Stimulated activated CD8-positive, alpha-beta memory T cell treated with anti-CD3 and anti-CD28 coated beads, Interleukin-4, amount 100 ng/mL, for 24 hours (primary cell): ENCODE measurements at places on chromosomes 7 and 10.

- peak; percentile 22 for DNase-seq
Observed at GRCh38 chr7:143884969-143885559, 16.9 kb downstream of the TCAF1 start.

- DNase-seq, result no peak
Observed at GRCh38 chr7:94605031-94605430, 50.9 kb downstream of the SGCE start.

DNA sequence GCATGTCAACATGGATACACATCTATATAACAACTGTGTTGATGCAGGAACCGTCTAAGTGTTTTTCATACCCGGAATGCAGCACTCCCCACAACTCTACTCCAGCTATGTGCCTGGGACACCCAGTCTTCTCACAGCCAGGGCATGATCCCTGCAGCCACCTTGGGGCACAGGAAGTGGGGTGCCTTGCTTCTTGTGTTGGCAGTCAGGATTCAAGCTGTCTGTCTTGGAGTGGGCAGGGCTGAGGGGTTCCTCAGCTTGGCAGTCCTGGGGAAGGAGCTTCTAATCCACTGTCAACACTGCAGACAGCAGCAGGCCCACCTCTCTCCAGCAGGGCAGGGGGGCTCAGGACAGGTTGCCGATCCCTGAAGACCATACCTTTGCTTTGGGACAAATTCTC lies 41.3 kb downstream of the DRGX start:
- DNase-seq, result no peak

- no peak for DNase-seq
Observed at GRCh38 chr7:47302560-47302959, 279.4 kb downstream of the TNS3 start.

DNA sequence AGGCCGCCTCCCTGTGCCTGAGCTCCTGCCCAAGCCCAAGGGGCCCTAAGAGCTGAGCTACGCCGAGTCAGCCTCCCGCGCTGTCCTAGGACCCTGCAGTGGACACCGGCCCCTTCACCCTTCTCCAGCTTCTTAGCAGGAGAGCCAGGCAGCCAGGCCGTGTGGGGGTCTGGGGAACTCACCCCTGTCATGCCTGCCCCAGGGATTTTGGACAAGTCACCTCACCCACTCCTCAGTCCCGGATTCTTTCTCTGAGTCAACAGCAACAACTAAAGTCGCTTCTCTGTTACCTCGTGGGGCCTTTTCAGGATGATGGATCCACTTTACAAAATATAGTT lies 79.3 kb downstream of the MKI67 start:
- no peak for DNase-seq

- DNase-seq, result no peak
Observed at GRCh38 chr7:150737265-150738055, at the start of gene GIMAP5. GIMAP5 (plus strand) TSS chr7:150737418; CDS start chr7:150740885, 3,467 bp downstream.

GRCh38 chr10:114053946-114054345 lies 10.3 kb downstream of the ADRB1 start:
- DNase-seq, result no peak

- DNase-seq, result no peak
Observed at GRCh38 chr10:124180947-124181549, 87.7 kb upstream of the CHST15 start.

- DNase-seq, result no peak
Observed at GRCh38 chr10:49290131-49290530, 8.8 kb upstream of the C10orf71 start.

DNA sequence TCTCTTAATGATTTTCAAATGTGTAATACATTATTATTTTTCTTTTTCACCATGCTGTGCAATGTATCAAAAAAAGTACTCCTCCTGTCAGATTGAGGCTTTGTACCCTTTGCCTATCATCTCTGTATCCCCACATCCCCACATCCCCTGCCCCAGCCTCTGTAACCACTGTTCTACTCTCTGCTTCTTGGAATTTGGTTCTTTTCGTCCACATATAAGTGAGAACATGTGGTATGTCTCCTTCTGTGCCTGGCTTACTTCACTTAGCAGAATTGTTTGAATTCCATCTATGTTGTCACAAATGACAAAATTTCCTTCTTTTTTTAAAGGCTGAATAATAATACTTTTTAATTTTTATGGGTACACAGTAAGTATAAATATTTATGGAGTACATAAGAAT lies 13.8 kb downstream of the TAF3 start:
- DNase-seq, result no peak

GRCh38 chr7:2412587-2413201 lies 9.3 kb downstream of the CHST12 start:
- DNase-seq, result no peak

DNA sequence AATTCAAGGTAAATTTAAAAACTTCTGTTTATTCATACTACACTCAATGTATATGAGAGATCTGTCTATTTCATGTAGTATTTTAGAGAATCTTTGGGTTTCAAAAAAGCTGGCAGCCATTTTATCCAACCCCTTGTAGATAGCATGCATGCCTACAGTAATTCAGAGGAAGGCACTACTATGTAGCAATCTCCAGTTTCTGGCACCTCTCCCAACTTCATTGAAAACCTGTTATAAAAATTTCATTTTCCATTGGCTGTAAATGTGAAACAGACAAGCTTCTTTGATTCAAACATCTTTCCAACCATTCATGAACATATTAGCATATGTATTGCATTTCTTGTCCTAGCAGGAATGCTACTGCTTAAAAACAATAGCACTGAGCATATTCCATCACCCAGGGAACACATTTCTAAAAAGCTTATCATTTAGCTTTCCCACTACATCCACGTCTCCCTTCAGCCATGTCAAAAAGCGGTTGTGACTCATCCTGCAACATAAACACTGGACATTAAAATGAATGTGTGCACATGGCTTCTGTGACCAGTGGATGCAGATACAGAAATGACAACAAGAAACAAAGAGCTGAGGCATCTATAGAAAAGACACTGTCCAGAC lies 330.4 kb upstream of the AOAH start:
- DNase-seq, result no peak

DNA sequence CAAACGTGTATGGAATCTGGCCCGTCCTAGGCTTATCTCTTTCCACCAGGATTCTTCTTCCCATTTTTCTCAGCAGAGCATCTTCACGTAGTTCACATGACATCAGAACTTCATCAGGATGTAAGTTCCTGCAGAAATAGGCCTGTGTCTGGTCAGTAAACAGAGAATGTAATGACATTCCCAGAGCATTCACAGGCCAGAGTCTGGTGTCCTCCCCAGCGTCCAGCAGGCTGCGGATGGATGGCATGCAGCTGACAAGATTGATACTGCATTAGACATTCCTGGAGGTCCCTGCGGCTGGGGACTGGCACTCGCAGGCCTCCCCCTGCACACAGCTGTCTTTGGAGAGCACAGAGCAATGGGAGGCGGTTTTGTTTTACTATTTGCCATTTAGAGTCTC lies 28.7 kb downstream of the MGMT start:
- no peak for DNase-seq

GRCh38 chr10:74021248-74022055 lies 23.5 kb downstream of the VCL start:
- no peak for DNase-seq
